ENCODE measurements at places on chromosomes 5 and 9. TPM values are rescaled to one million over a fixed set of nuclear protein-coding genes. Genes with fewer than 3 reads are reported as not detected.

The LCN1 gene
- total RNA-seq = not detected

The WNT8A gene
- not detected for total RNA-seq

The GPRIN1 gene
- 34.0 TPM for total RNA-seq

The RGS7BP gene
- not detected for total RNA-seq

The MYMK gene
- total RNA-seq = not detected

The ANKRD34B gene
- total RNA-seq = 1.2 TPM

The DOCK2 gene
- total RNA-seq = 18.4 TPM

The ENC1 gene
- total RNA-seq = 90.5 TPM

The IL3 gene
- total RNA-seq = not detected

The ITGA2 gene
- total RNA-seq = 28.1 TPM

The EIF4E1B gene
- total RNA-seq = not detected

The REEP2 gene
- 9.9 TPM for total RNA-seq

The HAVCR2 gene
- not detected for total RNA-seq

The SPINK6 gene
- not detected for total RNA-seq

The EFCAB9 gene
- not detected for total RNA-seq

The PCDHA13 gene
- not detected for total RNA-seq

Measured in epithelial cell of proximal tubule (primary cell).